ENCODE measurements at places on chromosomes 2 and 18.
A peak's percentile ranks its signal among the peaks of the same experiment; 100 is the strongest.

DNA sequence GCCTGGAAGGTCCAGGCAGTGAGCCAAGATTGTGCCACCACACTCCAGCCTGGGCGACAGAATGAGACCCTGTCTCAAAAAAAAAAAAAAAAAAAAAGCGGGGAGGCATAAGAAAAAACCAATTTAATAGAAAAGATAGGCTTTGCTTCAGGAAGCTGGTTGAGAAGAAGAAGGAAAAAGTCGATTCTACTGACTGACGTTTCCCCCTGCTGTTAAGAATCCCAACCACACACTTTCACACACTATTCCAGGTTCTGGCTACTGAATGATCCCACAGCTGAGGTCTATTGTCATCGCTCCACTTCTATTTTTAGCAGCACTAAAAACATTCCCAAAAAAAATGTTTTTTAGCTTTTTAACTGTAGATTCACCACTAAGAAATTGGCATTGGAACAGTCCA is 6.7 kb upstream of the CHCHD5 start:
- no peak for DNase-seq

GRCh38 chr18:811892-812375 is at the start of gene YES1:
Gene YES1 (minus strand): TSS chr18:812242. CDS start chr18:756827, 55,415 bp downstream.
- peak; percentile 95 for DNase-seq

GRCh38 chr2:8312861-8313830 is 368.7 kb upstream of the ID2 start:
- DNase-seq = peak; percentile 79

- DNase-seq = no peak
Measured at GRCh38 chr2:112449854-112450253, 16.4 kb upstream of the RGPD8 start.

- peak; percentile 63 for DNase-seq
Measured at GRCh38 chr2:181106789-181107627, 126.6 kb downstream of the UBE2E3 start.

GRCh38 chr18:49319590-49319989 is 140.9 kb downstream of the DYM start:
- no peak for DNase-seq

GRCh38 chr2:195632856-195633572 is 24.0 kb upstream of the SLC39A10 start:
- no peak for DNase-seq

DNA sequence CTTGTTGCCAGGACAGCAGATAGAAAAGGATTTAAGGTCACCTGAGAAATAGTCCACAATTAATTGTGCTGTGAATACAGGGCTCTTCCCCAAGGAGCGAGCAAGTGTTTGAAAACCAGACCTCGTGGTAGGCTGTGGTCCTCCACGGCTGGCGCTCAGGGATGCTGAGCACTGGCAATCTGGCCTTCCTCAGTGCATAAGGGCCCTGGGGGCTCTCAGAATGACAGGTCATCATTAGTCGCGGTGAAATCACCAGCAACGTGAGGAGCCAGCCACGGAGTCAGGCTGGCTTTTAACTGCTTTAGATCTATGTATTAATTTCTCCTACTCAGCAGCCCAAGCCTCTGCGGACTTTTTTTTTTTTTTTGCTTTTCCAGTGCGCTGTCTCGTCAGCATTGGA is 148.5 kb downstream of the FHOD3 start:
- DNase-seq = no peak

DNA sequence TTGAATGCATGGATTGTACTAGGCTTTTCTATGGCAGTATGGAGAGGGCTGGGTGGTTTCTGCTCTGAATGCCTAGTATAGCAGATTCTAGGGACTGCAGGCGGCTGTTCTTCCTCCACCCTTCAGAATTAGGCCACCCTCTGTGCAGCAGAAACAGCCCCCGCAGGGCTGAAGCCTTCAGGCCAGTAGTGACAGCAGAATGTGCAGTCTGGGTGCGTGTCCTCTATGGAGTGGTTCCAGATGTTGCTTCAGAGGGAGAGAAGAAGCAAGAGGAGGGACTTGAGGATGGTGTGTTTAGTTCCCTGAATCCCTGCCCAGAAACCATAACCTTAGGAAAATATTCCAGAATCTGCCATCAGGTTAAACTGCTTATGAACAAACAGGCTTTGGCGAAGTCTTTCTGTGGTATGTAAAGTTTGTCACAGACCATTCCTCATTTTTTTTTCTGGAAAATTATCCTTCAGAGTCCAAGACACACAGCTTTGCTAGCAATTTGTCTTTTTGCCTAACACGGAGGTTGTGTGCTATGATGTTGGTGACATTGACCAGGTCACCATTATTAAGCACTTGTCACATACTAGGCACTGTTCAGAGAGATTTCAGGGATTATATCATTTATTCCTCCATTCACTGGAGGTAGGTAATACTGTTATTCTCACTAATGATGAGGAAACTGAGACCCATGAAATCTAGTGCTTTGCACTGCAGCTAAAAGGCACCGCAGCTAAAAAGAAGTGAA is 21.1 kb downstream of the CASP10 start:
- no peak for DNase-seq

- DNase-seq = peak; percentile 56
Measured at GRCh38 chr18:62523631-62524439, 1.0 kb downstream of the ZCCHC2 start.

DNA sequence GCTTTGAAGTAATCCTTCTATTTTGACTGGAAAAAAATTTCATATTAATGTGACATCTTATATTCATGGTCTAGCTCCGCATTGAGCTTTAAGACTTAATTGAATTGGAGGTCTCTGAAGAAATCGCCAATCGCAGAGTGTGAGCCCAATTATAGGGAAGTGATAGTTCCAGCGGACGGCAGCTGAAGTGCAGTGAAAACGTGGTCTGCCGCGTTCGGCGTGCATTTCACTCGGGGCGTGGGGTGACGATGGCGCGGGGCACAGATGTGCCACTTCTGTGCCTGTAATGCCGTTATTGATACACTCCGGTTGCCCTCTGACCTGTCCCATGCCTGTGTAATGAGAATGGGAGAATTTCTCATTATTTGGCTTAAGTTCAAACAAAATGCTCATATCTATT is 106.7 kb downstream of the TSHZ1 start:
- DNase-seq = no peak

GRCh38 chr2:64876137-64876647 is 113.0 kb upstream of the SLC1A4 start:
- no peak for DNase-seq
